SHP77 treated with DMSO at 0.1 percent for 48 hours (cell line): ENCODE measurements at places on chromosomes 13 and 19.
A peak's percentile ranks its signal among the peaks of the same experiment; 100 is the strongest.

DNA sequence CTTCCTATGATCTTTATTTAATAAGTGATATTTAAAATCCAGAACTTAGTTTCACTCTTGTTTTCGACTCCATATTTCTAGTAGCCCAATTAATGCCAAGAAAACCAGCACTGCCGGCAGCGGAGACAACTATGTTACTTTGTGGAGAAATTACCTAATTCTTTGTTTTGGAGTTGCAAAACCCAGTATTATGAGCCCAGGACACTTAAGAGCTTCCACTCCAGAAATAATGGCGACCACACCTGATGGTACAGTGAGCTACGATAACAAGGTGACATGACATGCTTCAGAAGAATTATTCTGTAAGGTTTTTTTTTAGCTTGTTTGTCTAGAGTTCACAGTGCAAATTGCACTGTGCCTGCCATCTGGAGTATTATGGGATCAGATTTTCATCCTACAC lies 136.4 kb downstream of the ZAR1L start:
- DNase-seq: no peak

DNA sequence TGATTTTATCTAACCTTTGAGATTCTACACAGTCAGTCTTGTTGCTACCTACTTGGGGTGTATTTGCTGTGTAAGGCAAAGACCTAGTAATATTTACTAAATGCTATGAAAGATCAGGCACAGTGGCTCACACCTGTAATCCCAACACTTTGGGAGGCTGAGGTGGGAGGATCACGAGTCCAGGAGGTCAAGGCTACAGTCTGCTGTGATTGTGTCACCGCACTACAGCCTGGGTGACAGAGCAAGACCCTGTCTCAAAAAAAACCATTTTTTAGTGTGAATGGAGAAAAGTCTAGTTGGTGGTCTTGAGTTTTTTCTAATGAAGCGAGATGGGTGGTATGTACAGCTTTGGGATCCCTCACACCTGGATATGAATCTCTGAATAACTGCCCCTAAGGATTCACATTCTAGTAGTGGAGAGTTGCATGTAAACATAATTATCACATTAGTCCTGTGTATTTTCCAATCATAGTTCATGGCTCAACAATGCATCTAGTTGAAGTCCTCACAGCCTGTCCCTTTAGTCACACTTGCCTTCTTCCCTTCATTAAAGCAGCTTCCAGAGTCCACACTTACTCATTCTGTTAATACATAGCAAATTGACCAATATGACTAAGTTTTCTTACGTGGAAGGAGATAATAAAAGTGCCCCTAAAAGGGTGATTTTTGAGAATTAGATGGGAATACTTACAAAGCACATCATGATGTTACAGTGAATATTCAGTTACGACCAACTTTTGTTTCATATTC lies 7.5 kb downstream of the RPL21 start:
- DNase-seq: no peak

GRCh38 chr13:99859178-99860177 lies 112.1 kb downstream of the ZIC5 start:
- no peak for DNase-seq

DNA sequence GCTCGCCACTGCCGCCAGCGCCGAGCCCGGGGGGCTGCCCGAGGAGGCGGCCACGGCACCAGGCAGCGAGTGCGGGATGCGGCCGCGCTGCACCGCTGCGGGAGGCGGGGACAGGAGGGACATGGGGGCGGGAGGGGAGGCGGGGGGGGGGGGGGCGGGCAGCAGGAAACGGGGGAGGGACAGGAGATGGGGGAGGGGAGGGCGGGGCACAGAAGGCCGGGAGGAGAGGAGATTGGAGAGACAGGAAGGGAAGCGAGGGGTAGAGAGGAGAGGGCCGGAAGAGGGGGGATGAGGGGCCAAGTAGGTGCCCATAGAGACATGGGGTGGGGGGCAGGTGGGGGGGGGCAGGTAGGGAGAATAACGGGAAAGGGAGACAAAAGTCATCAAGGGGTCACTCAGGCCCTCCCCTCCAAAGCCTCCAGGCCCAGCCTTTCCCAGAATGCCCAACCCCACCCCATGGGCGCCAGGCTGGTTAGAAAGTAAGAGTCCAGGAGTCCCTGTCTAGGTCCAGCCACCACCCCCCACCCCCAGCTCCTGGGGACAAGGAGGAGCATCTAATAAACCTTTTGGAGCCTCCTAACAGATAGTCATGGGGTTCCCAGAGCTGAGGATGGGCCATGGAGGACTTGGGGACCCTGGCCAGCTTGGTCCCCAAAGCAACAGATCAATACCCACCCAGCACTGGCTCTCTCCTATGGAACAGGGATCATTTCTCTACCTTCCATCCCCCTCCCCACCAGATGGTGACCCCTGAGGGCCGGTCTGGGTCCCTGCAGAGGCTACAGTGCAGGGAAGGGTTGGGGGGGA lies 9.5 kb downstream of the NR2F6 start:
- DNase-seq: peak; percentile 28

DNA sequence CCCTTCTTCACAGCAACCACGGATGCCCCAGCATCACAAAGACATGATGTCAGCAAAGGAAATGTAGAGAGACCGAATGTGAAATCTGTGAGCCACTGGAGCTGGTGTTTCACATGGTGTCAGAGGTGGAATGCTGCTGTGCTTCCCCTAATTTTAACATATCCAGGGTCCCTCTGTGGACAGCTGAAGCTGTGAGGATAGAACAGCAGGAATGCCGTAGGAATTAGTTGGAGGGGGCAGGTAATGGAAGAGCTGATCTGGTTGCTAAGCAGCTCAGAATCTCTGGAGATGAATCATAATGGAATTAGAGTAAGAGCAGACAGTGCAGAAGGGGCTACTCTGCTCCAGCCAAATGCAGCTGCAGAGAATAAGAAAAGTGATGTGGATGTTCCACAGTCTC lies 68.9 kb upstream of the ZNF835 start:
- DNase-seq: no peak

DNA sequence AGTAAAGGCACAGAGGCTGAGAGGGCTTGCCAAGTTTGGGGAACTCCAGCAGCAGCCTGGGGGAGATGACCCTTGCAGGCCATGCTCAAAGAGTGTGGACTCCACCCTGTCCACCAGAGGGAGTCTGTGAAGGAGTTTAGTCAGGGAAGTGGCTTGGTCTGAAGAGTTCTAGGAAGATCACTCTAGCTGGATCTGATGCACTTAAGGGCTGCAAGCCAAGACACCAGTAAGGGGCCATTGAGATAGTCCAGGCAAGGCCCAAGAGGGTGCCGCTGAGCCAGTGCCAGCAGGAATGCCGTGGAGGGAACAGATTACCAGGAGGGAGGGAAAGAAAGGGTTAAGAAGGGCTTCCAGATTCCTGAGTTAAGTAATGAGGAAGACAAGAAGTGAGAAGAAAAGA lies 68.7 kb downstream of the ZAR1L start:
- DNase-seq: no peak

DNA sequence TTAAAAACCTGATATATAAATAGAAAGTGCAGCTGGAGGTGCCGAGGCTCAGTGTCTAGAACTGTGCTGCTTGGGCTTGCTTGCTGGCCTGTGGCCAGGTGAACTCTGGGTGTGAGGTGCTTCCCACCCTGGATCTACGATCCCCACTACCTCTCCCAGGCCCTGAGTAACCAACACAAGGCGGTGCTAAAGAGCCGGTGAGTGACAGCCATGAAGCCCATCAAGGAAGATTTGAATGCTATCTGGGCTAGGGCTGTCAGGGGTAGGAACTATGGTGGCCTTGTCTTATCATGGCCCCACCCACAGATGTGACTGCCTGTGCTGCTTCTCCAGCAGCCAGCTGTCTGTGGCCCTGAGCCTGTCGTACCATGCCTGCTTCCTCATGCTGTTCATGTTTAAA lies 25.6 kb upstream of the ZNF91 start:
- DNase-seq: no peak

- DNase-seq: no peak
Measured at GRCh38 chr19:46294494-46294893, 2.3 kb upstream of the HIF3A start.

- DNase-seq: no peak
Measured at GRCh38 chr13:93794197-93794885, 567.7 kb downstream of the GPC6 start.

- no peak for DNase-seq
Measured at GRCh38 chr19:56476651-56477428, at the start of gene ZNF667. Gene ZNF667 (minus strand): TSS chr19:56477345. CDS start chr19:56462370, 14,975 bp downstream.

DNA sequence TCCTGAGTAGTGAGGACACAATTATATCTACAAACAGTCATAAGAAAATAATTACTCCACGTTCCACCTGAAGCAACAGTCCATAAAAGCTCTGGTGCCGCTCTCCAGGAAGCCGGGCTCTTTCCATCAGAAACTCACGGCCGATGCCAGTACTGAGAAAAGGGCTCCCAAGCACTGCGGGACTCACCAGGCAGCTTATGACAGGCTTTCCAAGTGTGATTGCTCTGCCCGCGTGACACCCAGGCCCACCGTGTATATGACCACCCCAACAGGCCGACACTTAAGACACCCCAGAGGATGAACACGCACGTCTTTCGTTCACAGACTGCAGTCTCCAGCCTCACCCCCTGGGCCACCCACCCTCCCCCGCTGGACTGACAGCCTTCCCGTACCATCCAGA lies 199.0 kb downstream of the UQCRFS1 start:
- DNase-seq: no peak

- DNase-seq: no peak
Measured at GRCh38 chr13:53038993-53039392, 10.4 kb downstream of the OLFM4 start.

DNA sequence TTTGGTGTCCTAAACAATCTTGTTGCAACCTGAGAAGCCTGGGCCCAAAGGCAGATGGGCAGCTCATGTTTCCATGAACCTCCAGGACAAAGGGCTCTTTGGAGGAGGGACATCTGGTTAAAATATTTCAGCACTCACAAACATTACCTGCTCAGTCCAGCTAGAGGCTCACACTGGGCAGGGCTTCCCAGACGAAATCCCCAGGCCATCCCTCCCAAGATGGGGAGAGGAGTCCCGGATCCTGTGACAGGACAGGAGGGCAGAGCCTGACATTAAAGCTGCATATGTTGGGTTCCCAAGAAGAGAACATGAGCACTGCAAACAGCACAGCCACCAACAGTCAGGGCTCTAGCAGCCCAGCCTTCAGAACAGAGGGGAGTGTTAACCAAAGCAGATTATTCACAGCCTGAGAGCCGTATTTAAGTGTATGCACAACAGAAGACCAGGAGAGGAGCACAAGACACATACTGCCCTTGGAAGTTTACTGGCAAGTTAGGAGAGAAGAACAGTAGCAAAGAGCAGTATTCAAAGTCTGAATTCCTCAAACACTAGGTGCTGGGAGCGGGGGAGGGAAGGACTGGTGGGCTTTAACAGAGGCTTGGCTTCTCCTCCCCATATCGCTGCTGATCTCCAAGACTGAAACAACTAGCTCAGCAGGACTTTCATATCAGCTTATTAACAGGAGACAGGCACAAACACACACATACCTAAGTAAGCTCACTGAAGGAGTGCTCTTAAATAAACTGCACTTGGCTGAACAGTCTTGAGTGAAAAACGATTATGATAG lies 12.3 kb downstream of the ATP7B start:
- DNase-seq: no peak

DNA sequence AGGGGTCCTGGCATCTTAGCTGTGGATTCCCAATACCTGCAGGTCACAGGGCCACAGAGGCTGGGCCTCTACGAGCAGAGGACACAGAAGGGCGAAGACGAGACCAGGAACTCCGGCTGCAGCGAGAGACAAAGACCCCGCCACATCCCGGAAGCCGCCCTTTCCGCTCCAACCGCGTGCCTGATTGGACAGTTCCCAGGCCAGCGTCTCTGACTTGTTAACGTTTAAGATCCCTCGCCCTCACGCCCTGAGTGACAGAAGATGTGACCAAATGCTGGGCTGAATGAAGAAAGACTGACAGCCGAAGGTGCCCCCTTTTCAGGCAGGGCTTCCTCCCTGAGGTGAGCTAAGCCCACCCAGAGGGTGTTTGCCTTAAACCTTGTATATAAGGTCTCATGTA lies at the start of gene ZNF98:
Gene ZNF98 (minus strand): TSS at position 136 of the 400 bp plus-strand sequence. CDS start 122 bp downstream, at position 14.
- no peak for DNase-seq

GRCh38 chr19:13083627-13084026 lies 19.0 kb downstream of the LYL1 start:
- DNase-seq: no peak

DNA sequence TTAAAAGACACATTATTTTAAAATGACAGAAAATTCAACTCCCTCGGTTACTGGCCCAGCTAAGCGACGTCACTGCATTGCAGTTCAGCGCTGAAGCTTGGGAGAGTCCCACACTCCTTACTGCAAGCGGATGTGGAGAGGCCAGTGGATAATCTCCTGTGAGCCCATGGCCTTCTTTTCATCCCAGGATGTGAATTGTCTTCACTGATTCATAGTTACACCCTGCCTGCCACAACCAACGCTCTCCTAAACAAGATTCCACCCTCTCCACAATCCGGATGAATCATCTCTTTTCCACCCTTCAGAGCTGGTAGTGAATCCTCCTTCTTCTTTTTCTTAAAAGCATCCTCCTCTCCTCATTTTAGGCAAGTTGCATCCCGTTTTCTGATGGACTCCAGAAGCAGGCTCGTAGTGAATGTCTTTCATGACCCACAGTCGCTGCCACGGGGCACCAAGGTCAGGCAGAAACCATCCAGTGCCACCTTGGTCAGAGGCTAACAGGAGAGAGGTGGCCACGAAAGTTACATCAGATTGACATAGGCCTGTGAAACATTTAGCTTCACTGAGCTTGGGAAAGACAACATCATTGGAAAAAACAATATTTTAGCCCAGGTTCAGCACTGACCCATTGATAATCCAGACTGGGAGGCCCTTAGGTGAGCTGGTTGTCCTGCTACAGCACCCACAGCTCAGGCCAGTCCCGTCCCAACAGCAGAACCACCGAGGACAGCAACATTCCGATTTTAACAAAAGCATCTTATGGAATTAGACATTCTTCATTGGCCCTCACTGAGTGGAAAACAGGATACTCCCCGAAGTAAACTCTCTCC lies 2.0 kb downstream of the GJB2 start:
- no peak for DNase-seq

GRCh38 chr19:48815870-48816501 lies 5.2 kb upstream of the BCAT2 start:
- no peak for DNase-seq

GRCh38 chr19:10159610-10160009 lies 35.1 kb downstream of the DNMT1 start:
- no peak for DNase-seq
